ENCODE measurements at places on chromosomes 5 and 9.

DNA sequence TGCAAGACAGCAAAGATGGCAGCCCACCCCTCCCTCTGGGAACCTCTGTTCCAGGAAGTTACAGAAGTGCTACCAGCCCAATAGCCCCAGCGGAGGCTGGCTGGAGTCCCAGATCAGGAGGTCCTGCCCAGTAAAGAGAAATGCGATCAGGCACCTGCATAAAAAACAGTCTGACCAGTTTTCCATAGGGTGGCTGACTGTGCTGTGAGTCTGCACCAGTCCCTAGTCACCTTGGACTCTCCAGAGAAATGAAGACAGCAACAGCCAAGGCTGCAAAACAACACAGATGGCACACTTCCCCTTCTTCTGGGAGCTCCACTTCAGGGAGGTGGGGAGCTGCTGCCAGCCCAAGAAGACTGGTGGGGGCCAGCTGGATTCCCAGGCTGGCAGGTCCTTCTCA is 265.5 kb upstream of the PCSK5 start:
- no peak for DNase-seq

- no peak for DNase-seq
Observed at GRCh38 chr5:114362197-114362976, 517 bp downstream of the KCNN2 start.

DNA sequence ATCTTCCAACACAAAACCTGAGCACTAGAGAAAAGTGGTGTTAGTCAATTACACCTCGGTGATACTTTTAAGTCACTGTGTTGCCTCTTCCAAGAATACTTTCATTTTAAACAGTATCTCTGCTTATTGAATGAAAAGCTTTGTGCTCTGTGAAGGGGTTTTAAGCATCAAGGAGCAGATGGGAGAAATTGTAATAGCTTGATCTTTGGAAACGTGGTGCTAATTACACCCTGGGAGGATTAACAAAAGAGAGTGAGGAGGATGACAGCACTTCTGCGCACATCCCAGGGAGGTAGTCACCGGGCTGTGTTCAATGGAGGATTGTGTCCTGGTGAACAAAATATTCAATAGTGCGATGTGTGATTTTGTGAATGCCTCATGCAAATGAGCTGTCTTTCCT is 477.4 kb upstream of the ADAMTS16 start:
- DNase-seq = no peak

GRCh38 chr9:125169895-125170294 is 19.7 kb downstream of the PPP6C start:
- no peak for DNase-seq

GRCh38 chr9:18238254-18238653 is 235.7 kb upstream of the ADAMTSL1 start:
- no peak for DNase-seq

- no peak for DNase-seq
Observed at GRCh38 chr5:108321341-108321740, 60.6 kb downstream of the FBXL17 start.

DNA sequence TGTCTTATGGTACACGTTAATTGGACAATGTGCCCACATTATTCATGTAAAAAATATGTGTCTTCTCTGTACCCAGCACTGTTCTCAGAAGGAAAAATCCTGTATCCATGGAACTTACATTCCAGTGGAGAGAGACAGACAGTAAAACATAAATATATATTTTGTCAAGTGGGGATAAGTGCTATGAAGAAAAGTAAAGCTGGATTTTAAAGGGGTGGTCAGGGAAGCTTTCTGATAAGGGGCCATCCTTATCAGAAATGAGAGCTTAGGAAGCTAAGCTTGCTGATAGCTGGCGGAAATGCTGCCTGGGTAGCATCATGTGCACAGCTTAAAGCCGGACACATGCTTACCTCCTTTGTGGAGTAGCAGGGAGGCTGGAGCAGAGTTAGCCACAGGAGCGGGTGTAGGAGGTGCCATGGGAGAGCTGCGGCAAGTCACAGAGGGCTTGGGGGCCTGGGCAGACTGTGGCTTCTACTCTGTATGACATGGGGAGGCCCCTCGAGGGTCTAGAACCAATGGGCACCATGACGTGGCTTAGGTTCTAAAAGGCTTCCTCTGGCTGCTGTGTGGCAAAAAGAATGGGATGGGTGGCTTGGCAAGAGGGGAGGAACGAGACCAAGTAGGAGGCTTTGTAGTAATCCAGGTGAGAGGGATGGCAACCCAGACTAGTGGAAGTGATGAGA is 141.7 kb downstream of the FGF1 start:
- DNase-seq = no peak

GRCh38 chr5:150411245-150411979 is 1.3 kb downstream of the CD74 start:
- peak; percentile 95 for DNase-seq

DNA sequence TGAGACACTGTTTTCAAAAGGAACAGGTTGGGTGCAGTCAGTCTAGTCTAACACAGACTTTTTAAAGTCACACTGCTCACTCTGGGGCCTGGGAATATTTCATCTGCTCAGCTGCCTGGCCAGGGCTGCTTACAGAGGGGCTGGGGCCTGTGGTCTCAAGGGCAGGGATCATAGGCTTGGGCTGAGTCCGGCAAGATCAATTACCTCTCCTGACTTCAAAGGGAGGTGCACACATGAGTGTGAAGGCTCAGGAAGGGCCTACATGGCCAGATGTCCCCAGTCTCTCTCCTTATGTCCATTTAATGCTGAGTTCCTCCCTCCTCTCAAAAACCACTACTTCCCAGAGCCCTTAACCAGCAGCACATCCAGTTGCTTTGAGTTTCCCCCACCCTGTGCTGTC is 247.2 kb downstream of the HSPA4 start:
- DNase-seq = no peak

- no peak for DNase-seq
Observed at GRCh38 chr5:126098330-126099017, 324.7 kb upstream of the GRAMD2B start.

DNA sequence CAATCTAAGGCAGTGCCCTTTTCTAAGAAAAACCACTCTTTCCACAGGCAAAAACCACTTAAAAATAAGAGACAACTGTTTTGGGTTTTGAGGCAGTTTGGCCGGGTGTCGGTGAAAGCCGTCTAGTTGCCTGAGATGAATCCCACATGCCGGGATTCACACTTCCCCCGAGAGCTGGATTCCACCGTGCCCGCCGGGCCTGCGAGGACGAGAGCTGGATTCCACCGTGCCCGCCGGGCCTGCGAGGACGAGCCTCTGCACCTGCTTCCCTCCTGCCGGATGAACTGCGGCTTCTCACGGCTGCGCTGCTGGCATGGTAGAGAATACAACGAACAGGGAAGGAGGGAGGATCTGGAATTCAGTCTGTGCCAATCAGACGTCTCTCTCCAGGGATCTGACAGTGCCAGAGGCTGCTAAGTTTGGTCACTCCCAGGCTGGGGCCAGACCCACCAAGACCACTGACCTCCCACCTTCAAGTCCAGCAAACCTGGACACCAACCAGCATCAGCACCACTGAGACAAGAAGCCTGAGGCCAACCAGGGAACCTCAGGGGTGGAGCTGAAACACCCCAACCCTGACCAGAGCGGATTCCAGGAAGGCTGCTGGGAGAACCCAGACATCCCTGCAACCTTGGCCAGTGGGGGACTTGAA is 23.0 kb downstream of the VAV2 start:
- DNase-seq = no peak

DNA sequence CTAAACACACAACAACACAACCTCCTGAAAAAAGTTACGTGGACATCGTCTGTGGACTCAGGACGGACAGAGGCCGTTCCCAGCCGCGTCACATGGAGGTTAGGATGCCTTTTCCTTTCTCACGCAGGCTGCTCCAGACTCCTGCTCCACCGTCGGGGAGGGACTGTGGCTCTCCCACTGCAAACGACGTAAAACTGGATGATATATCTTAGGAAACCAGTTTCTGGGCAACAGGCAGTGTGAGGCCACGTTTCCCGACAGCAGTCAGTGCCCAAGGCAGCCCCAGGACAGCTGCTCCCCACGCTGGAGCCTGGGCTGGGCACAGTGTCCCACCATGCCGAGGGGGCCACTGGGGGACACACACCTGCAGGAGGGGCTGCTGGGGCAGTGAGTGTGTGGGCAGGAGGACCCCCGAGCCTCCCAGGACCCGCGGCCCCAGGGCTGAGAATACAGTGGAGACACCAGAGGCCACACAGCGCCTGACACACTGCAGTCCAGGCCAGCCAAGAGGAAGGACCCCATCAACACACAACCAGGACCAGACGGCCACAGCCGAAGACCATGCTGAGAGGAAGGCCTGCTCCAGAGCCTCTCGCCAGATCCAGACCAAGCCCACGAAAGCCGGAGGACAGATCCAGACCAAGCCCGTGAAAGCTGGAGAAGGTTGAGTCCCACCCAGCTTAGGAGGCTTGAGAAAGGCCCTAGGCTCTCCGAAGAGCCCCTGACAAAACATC is 26.2 kb downstream of the EXD3 start:
- DNase-seq = no peak

DNA sequence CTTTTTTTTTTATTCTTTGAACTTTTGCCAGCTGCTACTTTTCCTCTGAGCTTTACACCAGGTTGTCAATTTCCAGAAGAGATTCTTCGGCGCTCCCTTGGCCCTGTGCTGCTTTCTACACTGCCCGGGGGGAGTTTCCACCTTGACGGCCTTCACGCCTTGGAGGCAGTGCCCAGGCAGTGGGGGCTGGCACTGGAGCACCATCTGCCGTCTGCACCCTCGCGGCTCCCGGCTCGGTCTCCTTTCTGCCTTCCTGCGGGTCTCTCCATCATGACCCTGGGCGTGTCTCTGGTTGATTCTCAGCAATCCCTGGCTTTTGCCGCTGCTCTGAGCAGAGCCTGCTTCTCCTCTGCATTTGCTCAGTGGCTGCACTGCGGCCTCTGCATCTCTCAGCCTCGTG is 2.9 kb downstream of the SLC6A18 start:
- DNase-seq = no peak

DNA sequence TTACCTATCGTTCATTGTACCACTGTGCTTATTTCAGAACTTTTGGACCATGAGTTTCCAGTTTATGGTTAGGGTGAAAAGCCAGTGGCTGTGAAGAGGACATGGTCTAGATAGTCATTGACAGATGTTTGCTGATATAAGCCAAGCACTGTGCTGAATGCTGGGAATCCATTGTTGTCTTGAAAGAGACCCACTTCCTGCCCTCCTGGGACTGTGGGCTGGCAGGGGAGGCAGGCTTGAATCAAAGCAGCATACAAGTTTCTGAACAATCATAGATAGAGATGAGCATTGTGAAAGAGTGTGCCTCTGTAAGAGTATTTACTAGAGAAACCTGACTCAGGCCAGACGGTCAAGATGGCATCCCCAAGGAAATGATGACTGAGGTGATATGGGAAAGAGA is 73.4 kb downstream of the NMUR2 start:
- DNase-seq = no peak
